ENCODE measurements at places on chromosomes 7 and 10.

- no peak for DNase-seq
Observed at GRCh38 chr10:68235581-68235980, 3.7 kb upstream of the ATOH7 start.

DNA sequence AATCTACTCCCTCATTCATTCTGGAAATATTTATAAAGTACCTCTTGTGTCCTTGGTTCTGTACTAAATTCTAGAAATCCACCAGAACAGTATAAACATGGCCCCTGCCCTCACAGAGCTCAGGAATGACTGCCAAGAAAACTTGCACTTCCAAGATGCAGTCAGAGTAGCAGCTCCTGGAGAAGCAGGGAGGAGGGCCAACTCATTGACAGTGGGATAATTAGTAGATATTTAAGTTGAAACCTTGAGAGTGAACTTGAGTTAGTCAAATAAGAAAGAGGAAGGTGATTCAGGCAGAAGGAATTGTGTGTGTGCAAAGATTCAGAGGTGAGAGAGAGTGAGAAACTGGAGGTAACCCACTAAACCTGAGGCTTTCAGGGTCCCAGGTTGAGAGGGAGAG is 182.2 kb upstream of the INHBA start:
- DNase-seq: no peak

DNA sequence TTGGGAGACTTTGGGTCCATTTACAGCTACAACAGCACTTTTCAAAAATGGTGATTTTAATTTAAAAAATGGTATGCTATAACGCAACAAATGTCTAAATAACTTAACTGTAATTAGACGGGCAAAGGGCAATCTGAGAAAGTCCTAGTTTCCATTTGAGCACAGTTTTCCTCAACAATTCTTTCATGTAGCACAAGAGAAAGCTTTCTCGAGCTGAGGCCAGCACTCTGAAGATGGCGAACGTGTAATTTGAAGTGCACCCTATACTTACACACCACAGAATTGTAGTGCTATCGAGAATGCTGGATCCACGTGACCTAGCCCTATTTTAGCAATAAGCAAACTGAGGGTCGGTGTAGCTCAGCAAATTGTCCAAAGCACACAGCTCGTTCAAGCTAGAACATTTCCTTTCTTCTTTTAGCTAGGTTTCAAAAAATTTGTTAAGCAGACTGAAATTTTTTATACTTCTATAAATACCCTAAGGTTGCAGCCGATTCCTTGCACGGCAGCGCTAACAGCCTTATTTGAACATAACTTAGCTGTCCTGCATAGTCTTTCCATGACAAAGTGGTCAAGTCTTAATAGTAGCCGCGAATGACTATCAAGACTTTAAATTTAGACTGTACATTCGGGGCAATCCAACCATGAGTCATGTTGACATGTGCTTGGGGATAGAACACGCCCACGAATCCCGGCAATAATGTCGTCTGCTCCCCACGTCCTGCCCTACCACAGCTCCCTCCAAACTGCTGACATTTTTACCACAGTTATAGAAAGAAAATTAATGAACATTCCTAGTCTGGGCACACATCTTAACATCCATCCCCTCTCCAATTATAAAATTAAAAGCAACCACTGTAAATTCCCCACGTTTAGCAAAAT is 10.0 kb downstream of the KLF6 start:
- DNase-seq: no peak

- DNase-seq: no peak
Observed at GRCh38 chr7:146660839-146661238, 544.2 kb downstream of the CNTNAP2 start.

GRCh38 chr7:138918756-138919155 is 62.4 kb downstream of the KIAA1549 start:
- no peak for DNase-seq

GRCh38 chr7:51318886-51319579 is 2.4 kb upstream of the COBL start:
- DNase-seq: no peak

DNA sequence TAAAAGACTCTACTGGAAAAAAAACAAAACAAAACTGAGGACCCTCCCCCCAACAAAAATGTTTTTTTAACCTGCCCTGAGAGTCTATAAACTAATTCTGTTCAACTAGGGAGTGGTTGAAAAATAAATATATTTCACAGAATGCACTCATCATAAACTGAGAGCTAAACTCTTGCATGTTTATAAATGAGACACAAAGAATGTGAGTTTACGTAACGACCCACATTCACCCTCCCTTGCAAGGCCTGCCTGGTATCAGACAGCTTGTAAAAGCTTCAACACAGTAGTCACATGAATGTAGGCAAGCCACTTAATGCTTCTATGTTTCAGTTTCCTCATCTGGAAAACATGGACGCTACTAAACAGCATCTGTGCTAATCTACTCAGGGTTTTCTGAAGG is 50.3 kb downstream of the JAZF1 start:
- no peak for DNase-seq

GRCh38 chr10:80275756-80276155 is 13.7 kb downstream of the MAT1A start:
- no peak for DNase-seq

- DNase-seq: no peak
Observed at GRCh38 chr10:3828404-3829155, 43.6 kb upstream of the KLF6 start.

DNA sequence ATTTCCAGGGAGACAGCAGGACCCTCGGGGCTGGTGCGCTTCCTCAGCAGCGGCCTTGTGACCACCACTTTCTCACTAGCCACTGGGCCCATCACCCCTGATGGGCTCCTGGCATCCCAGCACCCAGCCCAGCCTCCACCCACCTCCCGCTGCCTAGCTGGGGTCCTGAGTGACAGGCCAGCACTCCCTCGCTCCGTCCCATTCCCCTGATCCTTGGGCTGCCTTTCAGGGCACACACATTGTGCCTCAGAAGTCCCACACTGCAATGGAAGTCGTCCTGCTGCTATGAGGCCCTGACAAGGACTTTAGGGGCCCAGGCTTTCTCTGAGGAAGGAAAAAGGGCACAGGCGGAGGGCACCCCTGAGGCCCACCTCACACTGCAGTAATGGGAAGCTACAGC is 12.4 kb downstream of the CAMK2B start:
- DNase-seq: no peak

- DNase-seq: no peak
Observed at GRCh38 chr7:64879800-64880199, 23.3 kb upstream of the ZNF273 start.

GRCh38 chr7:16650266-16650665 is 4.3 kb downstream of the BZW2 start:
- no peak for DNase-seq

DNA sequence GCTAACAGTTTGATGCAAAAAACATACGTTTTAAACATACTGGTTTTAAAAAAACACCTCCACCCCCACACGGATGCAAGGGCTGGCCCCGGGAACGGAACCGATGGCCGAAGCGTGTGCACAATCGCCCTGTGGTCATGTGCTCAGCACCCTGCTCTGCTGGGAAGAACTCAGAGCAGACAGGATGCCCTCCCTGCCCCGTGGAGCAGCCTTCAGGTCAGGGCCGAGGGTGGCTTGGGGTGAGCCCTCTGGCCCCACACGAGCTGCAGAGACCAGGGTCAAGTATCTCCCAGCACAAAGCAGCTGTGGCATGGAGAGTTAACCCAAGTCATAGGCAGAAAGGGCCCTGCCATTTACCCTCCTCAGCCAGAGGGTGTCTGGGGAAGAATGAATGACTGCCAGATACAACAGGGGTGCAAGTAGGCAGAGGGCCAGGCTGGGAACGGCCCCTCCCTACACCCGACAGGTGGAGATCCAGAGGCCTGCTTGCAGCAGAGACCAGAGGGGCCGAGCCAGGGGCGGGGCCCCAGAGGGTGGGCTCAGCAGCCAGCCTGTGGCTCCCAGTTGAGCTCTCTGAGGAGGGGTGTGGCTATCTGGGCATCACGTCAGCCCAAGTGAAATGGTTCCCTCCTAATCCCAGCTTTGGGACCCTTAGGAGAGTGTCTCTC is 56.8 kb downstream of the ZRANB1 start:
- no peak for DNase-seq

GRCh38 chr10:37535459-37536246 is 321.8 kb downstream of the ZNF248 start:
- no peak for DNase-seq

- no peak for DNase-seq
Observed at GRCh38 chr10:47016564-47016963, 105.3 kb downstream of the PTPN20 start.

GRCh38 chr7:118195837-118196474 is 12.0 kb downstream of the LSM8 start:
- DNase-seq: no peak

DNA sequence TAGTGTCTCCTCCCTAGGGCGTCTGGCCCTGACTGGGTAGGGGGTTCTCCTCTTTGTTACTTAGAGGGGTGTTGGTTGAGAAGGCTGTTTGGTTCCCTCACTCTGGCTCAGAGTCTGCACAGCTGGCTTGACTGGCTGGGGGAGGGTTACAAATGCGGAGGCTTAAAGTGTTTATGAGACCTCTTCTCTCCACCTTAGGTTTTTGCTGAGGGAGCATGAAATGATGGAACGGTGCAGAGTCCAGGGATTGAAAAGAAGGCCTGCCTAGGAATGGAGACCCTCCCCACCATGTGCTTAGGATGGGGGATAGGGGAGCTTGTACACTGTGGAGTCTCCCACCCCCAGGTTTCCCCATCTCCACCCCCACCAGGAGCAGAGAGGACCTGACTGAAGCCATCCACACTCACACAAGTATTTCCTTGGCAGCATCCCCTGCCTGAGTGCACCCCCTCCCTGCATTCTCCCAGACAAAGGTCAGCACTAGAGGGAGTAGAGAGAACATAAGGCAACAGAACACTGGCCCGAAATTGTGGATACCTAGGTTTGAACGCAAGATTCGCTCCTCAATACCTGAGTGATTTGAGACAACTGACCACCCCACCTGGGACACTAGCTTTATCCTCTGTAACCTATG is 1.7 kb upstream of the LDB1 start:
- no peak for DNase-seq

DNA sequence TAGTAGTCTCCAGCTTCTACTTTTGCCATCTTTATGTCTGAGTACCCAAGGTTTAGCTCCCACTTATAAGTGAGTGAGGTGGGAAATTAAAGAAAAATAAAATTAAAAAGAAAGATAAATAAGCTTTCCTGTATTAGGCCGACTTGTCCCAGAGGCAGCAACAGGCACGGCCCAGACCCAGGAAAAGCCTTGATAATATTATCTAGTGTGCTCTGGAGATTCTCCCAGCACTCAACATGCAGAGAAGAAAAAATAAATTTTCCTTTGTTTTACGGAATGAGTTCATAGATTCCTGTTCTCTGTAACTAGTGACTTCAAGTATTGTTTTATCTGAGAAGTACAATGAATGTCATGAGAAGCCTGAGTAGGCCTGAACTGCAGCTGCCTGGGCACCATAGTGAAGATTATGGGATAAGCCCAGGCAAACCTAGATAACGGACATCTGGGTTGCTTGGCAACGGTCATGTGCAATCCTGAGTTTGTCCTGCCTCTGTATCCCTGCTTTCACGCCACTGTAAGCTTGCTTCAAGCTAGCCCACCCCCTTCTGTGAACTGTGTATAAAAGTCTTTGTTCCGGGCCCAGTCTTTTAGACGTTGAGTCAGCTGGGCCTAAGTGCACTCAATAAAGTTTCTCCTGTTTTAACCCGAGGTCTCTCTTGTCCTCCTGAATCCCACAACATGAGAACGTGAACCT is 6.4 kb downstream of the ATE1 start:
- DNase-seq: no peak

GRCh38 chr7:125567686-125568085 is 638.1 kb upstream of the POT1 start:
- no peak for DNase-seq

GRCh38 chr10:117783698-117784395 is 241.3 kb downstream of the EMX2 start:
- DNase-seq: no peak

GRCh38 chr10:943334-944033 is 12.0 kb upstream of the LARP4B start:
- no peak for DNase-seq

- no peak for DNase-seq
Observed at GRCh38 chr7:117492649-117493048, 12.8 kb downstream of the CFTR start.

DNA sequence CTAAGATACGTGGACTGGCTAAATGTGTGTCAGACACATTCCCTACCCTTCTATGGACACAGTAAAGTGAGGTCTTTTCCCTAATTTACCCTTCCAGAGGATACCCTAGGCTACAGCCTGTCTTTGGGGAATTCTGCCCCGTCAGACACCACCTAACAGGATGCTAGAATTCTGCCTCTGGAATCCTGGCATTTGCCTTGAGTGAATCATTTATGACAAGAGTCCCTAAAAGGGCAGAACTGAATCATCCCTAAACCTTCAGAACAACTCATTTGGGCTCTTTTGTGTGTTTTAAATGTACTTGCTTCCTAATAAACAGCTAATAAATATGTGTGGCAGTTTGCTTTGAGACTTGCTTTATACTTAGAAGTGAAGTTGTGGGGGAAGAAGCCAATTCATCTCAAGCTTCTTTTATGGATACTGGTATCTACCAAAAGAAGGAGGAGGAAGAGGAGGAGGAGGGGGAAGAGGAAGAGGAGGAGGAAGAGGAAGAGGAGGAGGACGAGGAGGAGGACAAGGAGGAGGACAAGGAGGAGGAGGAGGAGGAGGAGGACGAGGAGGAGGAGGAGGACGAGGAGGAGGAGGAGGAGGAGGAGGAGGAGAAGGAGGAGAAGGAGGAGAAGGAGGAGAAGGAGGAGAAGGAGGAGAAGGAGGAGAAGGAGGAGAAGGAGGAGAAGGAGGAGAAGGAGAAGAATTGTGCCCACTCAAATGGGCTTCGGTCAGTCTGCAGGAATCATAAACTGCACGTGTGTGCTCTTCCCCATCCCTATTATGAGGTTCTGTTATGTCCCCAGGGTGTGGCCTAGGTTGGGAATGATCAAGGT is 27.1 kb downstream of the PARP12 start:
- no peak for DNase-seq

GRCh38 chr7:23520582-23520981 is 11.2 kb downstream of the TRA2A start:
- no peak for DNase-seq

- DNase-seq: no peak
Observed at GRCh38 chr10:36185097-36185496, 543.0 kb upstream of the FZD8 start.

GRCh38 chr7:16801111-16801542 is 3.7 kb downstream of the AGR2 start:
- DNase-seq: no peak

GRCh38 chr10:133013463-133013862 is 71.1 kb upstream of the CFAP46 start:
- DNase-seq: no peak

GRCh38 chr7:124777268-124777667 is 11.7 kb upstream of the GPR37 start:
- no peak for DNase-seq

GRCh38 chr10:22723343-22723779 is 9.0 kb upstream of the PIP4K2A start:
- DNase-seq: no peak

- DNase-seq: no peak
Observed at GRCh38 chr7:7861211-7861633, 107.4 kb upstream of the GLCCI1 start.

- DNase-seq: no peak
Observed at GRCh38 chr10:106873770-106874603, 290.5 kb downstream of the SORCS1 start.
